ENCODE measurements at places on chromosomes 3 and 15. TPM values are rescaled to one million over a fixed set of nuclear protein-coding genes. Genes with fewer than 3 reads are reported as not detected.

Gene PATL2
- total RNA-seq = not detected

Gene VEPH1
- 7.9 TPM for total RNA-seq

Gene ATP2B2
- 0.07 TPM for total RNA-seq

Gene TERC
- 10.0 TPM for total RNA-seq

Gene ZNF80
- not detected for total RNA-seq

Gene CLK3
- 53.4 TPM for total RNA-seq

Gene EPHA6
- total RNA-seq = 12.8 TPM

Gene PLA2G4B
- 10.1 TPM for total RNA-seq

- peaks cover 40% of the 10 kb centered on the region for H3K27me3 ChIP-seq
- no peaks in the 10 kb centered on the region for H3K4me1 ChIP-seq
Observed at GRCh38 chr15:69491038-69491505, 38.5 kb downstream of the RPLP1 start.

DNA sequence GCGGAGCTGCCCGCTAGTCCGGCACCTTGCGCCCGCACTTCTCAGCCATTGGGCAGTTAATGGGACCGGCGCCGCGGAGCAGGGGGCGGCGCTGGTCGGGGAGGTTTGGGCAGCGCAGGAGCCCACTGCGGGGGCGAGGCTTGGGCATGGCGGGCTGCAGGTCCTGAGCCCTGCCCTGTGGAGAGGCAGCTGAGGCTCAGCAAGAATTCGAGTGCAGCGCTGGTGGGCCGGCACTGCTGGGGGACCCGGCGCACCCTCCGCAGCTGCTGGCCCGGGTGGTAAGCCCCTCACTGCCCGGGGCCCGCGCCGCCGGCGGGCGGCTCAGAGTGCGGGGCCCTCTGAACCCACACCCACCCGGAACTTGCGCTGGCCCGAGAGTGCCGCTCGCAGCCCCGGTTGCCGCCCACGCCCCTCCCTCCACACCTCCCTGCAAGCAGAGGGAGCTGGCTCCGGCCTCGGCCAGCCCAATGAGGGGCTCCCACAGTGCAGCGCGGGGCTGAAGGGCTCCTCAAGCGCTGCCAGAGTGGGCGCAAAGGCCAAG is 835.0 kb downstream of the TBL1XR1 start:
- H3K4me3 ChIP-seq = no peak overlapping the region
- H3K36me3 ChIP-seq = no peaks in the 10 kb centered on the region
- no peaks in the 10 kb centered on the region for H3K27me3 ChIP-seq
- DNase-seq = peak; percentile 83
- H3K27ac ChIP-seq = no peak overlapping the region

DNA sequence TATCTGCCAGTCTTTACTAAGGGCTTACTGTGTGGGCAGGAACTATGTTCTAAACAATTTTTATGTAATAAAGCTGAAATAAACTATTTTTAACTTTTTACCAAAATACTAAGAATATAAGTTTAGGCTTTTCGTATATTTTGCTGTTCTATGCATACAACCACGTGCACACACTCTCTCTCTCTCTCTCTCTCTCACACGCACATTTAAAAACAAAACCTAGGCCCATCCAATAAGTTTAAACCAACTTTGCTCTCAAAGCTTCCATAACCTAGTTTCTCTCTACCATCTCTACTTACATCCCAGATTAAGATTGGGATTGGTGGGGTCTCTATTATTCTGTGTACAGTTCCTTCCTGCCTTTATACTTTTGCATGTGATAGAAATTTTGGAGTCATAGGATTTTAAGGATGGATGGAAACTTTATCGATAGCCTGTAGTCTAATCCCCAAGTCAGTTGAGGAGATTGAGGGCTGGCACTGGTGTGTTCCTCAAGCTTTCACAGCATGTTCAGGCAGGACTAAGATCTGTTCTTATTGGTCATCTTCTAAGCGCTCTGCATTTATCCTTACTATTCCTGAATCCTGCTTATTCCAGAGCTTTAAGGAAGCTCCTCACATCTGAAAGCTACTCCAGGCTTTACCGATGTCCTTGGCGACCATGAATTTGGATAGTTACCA is 1.8 kb downstream of the GPR171 start:
- no peaks in the 10 kb centered on the region for H3K36me3 ChIP-seq
- H3K4me3 ChIP-seq = no peak overlapping the region
- H3K27ac ChIP-seq = no peak overlapping the region
- H3K27me3 ChIP-seq = no peaks in the 10 kb centered on the region
- DNase-seq = no peak

DNA sequence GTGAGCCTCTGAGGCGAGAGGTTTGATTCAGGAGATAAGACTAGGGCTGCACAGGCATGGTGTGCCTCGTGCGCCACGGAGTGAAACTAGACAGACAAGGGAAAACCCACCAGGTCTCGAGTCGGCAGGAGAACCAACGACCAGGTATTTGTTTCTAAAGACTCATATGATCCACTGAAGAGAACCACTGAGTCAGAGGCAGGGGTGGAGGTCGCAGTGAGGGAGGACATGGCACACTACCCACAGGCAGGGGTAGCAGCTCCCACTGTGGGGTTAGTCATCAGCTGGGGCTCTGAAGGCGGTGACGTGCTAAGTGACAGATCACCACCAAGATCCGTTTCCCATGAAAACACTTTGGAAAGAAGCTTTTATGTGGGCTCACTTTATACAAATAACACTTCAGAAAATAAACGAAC is 45.7 kb downstream of the CHSY1 start:
- H3K36me3 ChIP-seq = peaks cover 4% of the 10 kb centered on the region
- H3K4me1 ChIP-seq = peaks cover 15% of the 10 kb centered on the region
- no peaks in the 10 kb centered on the region for H3K27me3 ChIP-seq
- H3K27ac ChIP-seq = no peak overlapping the region
- H3K4me3 ChIP-seq = no peak overlapping the region

DNA sequence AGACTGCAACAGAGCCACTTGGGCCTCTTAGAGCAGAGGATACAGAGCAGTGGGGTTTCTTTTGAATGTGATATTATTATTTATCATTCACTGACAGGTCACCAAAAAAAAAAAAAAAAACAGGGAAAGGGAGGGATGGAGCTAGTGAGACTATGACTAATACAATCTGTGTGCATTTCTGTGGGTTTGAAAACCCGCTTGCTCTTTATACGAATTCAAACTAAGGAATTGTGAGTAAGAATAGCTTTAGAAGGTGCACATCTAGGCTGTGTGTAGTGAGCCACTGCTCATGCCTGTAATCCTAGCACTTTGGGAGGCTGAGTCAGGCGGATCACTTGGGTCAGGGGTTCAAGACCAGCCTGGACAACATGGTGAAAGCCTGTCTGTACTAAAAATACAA is 186.6 kb upstream of the MANF start:
- no peak for DNase-seq
- H3K27ac ChIP-seq = no peak overlapping the region
- H3K4me1 ChIP-seq = no peaks in the 10 kb centered on the region
- no peaks in the 10 kb centered on the region for H3K36me3 ChIP-seq

DNA sequence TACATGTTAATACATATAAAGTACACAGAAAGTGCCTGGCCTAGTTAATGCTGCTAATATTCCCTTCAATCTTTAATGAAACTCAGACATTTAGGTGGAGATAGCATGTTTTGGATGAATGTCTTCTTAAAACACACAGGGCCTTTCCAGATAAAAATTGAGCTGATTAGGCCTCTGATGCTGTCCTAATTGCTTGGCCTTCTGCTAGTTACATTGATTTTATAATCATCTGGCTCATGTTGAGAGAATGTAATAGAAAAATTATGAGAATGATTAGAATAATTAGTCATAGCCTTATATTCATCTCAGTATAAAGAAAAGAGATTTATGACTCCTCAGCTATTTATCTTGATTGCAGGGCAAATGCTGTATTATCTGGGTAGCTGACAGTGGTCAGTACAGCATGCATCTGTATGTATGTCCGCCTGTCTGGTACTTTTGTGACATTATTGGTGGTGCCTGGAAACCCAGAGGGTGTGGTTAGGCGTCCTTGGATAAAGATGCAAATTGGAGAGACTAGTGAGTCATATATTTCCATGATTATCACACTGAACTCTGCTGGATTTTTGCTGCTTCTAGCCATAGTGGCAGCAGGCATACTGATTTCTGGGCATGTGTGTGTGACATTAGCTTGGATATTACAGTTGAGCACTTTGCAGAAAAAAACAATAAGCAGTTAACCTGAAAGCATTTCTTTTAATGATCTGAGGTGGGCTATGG is 120.8 kb downstream of the FEZF2 start:
- peaks cover 7% of the 10 kb centered on the region for H3K4me1 ChIP-seq
- H3K36me3 ChIP-seq = peaks cover 14% of the 10 kb centered on the region
- H3K4me3 ChIP-seq = no peak overlapping the region
- H3K27me3 ChIP-seq = no peaks in the 10 kb centered on the region
- DNase-seq = no peak

- no peak for DNase-seq
- no peak overlapping the region for H3K4me3 ChIP-seq
- no peaks in the 10 kb centered on the region for H3K27me3 ChIP-seq
- no peak overlapping the region for H3K27ac ChIP-seq
- no peaks in the 10 kb centered on the region for H3K4me1 ChIP-seq
Observed at GRCh38 chr3:175129571-175129970, 270.4 kb downstream of the NAALADL2 start.

Measured in endodermal cell (in vitro differentiated cells).